ENCODE measurements at places on chromosomes 6 and 20.

DNA sequence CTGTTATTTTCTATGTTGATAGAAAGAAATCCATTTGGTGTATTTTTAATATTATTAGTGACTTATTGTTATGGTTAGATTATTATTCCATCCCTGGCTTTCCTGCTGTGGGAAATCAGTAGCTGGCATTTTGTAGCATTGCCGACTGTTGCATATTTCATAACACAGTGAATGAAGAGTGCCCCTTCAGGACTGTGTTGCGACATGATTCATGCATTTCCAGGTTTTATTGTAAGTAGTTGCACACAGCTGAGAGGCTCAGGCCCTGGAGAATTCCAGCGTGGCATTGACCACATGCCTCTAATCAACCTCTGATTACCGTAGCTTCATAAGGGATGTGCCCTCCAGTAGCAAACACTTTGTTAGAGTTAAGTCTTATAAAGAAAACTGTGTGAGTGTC is 263.9 kb downstream of the FARS2 start:
- no peak for DNase-seq

- DNase-seq: no peak
These were observed 37.9 kb downstream of the SYNDIG1 start for GRCh38 chr20:24507182-24507853.

GRCh38 chr20:47305667-47306066 is 50.8 kb downstream of the ZMYND8 start:
- no peak for DNase-seq

- DNase-seq: no peak
These were observed 21.7 kb downstream of the SERPINB9 start for GRCh38 chr6:2881423-2881822.

DNA sequence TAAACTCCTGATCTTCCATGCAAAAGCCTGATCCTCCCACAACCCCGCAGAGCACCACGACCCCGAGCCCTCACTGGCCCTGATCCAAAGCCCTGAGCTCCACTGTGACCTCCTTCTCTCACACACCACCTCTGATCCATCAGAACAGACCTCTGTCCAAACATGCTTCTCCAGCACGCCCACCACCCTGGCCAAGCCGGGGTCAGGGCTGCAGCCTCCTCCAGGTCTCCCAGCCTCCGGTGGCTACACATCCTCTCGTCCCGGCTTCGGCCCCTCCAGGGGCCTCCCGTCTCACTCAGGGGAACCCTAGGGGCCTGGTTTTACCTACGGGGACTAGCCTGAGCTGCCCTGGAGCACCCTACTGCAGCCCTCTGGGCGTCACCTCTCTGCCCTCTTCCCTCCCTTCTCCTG is 49.1 kb downstream of the FOXF2 start:
- DNase-seq: no peak

DNA sequence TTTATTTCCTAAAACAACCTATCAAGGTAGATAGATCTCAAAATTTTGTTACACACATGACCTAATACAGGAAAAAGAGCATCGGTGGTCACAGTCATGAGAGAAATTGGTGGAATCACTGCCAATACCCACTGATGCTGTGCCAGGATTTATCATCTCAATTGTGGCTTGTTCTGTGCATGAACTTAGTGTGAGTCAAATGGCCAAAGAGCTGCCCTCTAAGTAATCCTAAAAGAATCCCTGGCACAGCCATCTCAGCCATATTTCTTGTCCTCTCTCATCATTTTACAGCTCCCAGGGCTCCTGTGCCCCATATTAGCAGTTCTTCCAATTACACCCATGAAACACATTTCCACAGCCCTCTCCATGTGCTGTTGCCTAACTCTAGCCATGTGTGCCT is 6.1 kb downstream of the GSTA5 start:
- no peak for DNase-seq

DNA sequence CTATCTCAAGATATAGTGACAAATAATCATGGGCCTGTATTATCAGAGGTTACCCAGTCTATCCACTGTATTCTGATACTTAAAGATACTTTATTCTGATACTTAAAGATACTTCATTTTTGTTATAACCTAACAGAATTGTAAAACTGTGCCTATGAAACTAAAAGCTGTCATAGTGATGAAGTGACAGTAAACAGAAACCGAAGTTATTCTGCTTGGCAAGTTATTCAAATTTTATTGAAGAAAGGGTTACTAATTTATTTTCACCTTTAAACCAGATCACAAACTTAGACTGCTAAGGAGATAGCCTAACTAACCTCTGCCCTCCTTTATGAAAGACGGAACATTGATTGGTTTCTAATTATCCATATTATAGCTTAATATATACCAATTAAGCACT is 604.6 kb upstream of the IMPG1 start:
- no peak for DNase-seq

GRCh38 chr6:144882425-144882824 is 597.3 kb downstream of the UTRN start:
- no peak for DNase-seq

- no peak for DNase-seq
These were observed 109.1 kb upstream of the FAM184A start for GRCh38 chr6:119187596-119187995.

DNA sequence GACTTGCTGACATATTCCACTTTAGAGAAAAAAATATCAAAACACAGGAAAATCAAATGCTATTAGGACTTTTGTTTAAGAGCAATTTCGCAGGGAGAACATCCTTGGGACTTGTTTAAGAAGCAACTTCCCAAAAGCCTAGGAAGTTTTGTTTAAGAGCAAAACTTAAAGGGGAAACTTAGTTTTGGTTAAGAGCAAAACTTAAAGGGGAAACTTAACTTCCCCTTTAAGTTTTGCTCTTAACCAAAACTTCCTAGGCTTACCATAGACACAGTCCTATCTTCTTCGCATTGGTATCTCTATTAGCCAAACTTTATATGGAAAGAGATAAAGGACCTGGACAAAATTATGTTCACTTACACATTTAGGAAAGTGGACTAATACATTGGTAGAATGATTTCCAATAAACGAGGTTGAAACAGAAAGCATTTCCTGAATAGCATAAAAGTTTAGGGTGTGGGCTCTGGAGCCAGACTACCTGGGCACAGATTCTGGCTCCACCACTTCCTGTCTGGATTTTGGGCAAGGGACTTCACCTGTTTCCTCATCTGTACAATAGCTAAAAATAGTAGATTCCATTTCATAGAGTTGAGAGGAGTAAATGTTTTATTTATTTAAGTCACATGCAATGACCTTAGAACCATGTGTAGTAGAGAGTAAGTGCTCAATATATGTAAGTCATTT is 15.7 kb downstream of the PAQR8 start:
- DNase-seq: no peak

DNA sequence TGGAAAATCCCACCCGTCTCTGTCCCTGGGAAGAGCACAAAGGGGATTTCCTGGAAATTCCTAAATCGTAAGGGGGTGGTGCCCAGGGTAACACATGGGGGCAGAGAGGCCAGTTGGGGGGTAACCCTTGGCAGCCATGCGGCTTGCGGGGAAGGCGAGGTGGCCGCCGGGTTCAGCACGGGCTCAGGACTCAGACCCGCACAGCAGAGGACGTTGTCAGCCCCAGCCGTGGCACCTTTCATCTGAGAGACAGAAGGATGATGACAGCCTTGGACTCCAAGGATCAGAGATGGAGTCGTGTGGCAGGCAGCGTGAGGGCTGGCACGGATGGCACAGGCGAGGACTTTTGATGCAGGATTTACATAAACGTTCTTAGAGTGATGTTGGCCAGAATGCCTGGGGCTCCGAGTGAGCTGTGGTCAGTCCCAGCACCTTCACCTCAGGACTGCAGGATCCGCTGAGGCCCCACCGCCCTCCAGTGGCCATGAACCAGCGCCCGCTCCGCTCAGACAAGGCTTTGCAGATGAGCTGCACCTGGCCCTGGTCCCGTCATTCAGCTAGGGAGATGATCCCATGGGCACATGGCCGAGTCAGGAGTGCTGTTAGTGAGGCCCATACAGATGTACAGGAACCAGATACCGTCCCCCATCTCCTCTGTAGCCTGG is 190.3 kb downstream of the TAF4 start:
- no peak for DNase-seq

- no peak for DNase-seq
These were observed 7.9 kb upstream of the ITPR3 start for GRCh38 chr6:33613146-33613794.

DNA sequence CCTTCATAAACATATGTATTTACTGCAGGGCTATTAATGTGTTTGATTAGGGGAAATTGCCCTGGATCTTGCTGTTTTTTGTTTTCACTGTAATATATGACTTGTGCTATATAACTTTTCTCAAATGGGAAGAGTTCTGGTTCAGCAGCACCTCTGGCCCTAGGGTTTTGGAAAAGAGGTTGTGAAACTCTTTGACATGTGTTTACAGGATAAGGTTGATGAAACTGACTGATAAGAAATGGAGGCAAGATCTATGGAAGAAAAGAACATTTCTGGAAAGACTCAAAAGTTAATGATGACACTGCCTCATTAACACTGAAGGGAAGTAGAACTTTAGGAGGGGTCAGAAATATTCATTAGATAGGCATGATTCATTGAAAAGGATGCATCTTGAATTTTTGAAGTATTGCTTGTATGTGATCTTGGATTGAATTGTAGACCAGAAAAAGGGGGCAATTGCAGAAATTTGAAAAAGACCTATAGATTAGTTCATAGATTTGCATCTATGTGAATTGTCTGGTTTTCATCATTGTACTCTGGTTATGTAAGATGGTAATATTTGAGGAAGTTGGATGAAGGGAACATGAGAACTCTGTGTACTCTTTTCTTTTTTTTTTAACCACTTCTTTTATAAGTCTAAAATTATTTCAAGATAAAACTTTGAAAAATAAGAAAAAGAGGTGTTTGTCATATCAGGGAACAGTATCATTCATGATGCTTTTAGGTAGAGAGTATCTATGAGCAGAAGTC is 54.0 kb downstream of the UTRN start:
- DNase-seq: no peak

GRCh38 chr6:109491207-109491938 is 8.4 kb upstream of the ZBTB24 start:
- DNase-seq: no peak

DNA sequence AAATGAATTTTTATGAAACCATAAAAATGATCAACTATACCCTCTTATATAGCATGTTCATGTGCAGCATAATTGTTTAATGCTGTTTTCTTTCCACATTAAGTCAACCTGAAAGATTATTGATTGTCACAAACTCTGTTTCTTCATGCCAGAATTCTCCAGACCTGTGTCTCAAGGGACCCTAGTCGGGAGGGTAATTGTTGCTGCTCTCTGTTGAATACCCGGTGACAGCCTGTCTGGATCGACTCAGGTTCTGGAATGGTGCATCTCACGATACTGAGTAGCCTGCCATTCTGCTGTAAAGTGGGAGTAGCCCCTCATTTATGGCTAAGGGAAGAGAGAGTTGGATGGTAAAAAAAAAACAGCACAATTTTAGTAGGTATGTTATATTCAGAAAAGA is 449.9 kb upstream of the SOX4 start:
- DNase-seq: no peak

DNA sequence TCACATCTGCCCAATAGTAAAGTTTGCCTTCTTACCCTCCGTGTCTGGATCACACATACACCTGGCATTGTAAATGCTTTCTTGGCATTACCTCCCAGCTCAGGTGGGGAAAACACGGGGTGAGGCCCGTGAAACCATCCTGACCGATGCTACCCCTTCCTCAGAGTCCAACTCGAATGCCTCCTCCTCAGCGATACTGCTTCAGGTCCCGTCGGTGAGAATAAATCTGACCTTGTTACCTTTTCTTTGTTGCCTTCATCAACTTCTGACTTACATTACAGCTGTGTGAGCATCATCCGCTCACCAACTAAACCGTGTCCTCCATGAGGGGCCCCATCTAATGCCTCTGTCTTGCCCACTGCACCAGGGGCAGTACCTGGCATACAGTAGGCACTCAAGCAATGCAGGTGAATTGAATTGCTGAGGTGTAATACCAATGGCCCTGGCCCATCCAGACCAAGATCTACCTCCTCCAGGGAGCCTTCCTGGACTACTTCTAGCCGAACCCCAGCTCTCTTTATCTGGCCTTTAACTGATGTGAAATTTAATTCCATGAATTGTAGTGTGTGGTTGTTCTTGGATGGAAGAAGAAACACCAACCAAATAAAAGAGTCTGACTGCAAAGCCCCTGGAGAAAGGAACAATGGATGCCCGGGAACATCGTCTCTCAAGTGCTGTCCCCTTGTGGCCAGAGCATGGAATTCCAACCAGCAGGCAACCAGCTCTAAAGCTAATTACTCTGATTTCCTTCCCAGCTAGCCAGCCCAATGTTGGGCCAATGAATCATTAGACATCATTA is 141.5 kb downstream of the ANKRD60 start:
- DNase-seq: no peak

DNA sequence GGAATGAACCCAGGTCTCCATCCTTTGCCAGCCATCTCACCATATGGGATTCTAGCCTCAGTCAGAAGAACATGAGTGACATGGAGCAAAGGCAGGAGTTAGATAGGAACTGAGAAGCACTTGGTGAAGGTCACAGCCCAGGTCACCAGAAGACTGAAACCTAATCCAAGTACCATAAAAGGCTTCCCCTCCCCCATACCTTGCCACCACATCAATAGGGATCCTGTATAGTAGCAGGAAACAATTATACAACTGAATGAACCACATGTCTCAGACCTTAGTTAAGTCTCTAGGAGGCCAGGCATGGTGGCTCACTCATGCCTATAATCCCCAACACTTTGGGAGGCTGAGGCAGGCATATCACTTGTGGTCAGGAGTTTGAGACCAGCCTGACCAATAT is 49.6 kb downstream of the KIZ start:
- no peak for DNase-seq

DNA sequence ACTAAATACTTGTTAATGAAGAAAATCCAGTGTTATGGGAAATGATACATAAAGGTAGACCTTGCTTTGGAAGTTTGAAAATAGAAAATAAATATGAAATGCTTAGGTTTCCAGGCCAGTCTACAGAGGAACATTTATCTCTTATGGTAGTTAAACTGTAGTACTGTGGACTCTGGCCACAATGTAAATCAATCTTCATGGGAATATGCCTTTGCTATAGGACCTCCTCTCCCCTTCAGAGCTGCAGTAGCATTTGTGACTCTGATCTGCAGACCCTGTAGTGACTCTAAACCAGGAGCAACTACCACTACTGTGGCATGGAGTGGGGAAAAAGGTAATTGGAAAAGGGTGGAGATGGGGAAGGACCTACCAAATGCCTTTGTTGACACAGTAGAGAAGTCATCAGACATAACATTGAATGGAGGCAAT is 4.5 kb downstream of the HSPA1A start:
- no peak for DNase-seq

GRCh38 chr6:69894578-69895347 is 28.4 kb downstream of the COL19A1 start:
- DNase-seq: no peak

- no peak for DNase-seq
These were observed 179.9 kb downstream of the TRDN start for GRCh38 chr6:123456836-123457235.

DNA sequence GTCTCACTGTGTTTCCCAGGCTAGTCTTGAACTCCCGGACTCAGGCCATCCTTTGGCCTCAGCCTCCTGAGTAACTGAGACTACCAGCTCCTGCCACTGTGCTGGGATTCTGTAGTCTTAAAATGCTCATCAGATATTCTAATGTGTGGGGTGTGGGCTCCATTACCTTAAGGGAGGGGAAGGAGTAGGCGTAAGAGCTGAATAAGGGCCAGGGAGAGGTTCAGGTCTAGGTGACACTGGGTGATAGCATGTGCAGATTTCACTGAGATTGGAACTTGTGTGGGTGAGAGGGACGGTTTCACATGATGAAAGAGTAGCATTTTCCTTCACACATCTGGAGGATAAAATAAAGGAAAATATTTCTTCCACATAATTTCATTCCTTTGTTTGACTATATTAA is 8.5 kb downstream of the AKAP12 start:
- no peak for DNase-seq

Measured in right renal cortex interstitium (tissue), 3 donors.